ENCODE measurements at places on chromosomes 1 and 21. TPM values are rescaled to one million over a fixed set of nuclear protein-coding genes. Genes with fewer than 3 reads are reported as not detected.

The KIF21B gene
- 93.5 TPM for total RNA-seq

DNA sequence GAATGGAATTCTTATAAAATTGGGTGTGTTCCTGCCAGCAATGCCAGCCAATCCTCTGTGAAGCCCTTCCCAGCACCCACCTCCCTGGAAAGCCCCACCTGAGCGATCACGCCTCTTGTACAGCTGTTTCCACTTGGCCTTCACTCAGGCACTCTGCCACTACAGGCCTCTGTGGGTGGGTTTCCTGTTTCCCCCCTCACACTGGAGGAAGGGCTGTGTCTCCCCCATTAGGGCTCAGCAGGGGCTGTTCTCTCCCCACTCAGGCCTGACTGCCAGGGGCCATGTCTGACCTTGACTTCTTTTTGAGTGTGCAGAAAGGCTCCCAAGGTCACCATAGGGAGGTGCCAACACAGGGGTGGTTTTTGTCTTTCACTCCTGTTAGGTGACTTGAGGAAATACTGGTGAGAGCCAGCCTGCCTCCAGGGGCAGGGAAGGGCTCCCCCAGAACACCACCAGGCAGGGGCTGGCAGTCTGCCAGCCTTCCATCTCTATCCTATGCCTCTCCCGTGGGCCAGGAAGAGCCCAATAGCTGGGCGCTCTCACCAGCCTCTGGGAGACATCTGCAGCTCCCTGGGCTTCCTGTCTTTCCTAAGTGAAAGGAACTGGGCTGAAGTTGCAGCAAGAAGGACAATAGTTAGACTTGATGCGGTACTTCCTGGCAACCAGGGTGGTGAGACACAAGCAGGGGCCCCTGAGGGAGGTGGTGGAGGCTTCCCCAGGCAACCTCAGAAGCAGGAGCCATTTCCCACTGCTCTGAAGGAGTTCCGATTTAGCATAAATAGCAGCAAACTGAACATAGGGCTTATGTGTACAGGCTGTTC, 49.1 kb downstream of the ELK4 start:
- peak; percentile 65 for DNase-seq

The CA6 gene
- total RNA-seq = 3.5 TPM

The GPX7 gene
- 21.5 TPM for total RNA-seq

DNA sequence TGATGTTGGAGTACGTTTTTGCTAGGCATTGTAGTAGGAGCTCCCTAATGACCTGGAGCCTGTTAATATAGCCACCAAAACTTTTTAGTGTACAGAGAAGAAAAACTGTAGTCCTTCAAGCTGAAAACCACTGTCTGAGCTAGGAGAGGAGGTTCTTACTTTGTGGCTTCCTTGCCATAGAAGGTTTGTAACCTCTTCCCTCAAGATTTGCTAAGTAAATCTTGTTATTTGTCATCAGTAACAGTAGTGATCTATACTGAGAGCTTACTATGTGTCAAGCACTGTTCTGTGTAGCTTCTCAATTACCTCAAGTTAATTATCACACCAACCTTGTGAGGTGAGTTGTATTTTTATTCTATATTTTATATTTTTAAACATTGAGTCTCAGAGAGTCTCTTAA, 21.2 kb upstream of the LRRC8C start:
- DNase-seq = no peak

The GCSAML gene
- 0.27 TPM for total RNA-seq

The LRRC38 gene
- total RNA-seq = not detected

DNA sequence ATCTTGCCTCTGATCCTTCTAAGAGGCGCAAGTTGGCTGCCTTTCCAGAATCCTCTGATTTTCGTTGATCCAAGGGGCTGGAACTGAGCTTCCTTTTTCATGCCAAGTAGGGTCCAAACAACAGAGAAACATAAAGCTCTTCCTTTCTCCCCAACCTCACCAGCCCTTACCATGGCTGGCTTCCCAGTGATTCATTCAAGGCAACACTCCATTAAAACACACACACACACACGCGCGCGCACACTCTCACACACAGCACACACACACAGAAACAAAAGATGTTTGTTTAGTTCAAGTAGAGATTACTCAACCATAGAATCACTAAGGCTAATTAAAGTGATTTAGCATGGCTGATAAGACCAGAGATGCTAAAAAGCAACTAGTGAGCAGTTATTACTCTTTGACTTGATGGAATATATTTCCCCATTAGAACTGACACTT, 13.0 kb upstream of the GUCA2A start:
- DNase-seq = no peak

The CELSR2 gene
- total RNA-seq = 3.1 TPM

DNA sequence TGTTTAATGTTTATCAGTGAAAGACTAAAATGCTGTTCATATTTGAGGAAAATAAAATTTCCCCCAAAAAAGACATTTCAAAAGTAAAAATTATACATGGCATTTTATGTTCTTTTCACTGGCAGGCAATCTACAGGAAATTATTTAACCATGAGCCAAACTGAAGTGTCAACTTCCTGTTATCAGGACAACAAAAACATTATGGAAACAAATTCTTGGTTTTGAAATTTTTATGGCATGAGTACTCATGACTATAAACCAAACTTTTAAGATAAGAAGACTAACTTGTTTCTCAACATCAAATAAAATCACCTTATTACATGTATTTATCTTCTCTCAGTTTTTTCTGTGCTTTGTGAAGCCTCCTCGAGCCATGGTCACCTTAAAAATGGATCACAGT, 698.6 kb downstream of the LTN1 start:
- no peak for DNase-seq

DNA sequence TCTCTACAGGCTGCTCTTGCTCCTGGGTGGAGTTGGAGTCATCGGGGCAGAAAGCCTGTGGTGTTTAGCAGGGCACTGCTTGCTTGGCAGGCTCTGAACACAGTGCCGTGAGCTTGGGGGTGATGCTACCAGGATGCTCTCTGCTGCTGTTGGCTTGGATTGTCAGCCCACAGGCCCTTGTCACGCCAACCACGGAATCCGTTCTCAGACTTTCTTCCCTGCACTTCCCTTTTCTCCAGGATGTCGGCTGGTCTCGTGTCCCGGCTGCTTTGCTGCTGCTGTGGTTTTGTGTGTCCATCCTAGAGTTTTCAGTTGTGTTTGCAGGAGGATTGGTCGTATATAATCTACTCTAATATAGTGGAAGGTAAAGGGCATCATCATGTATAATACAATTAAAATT, 44.4 kb upstream of the TTC34 start:
- no peak for DNase-seq

The KIAA0040 gene
- total RNA-seq = 20.8 TPM

The IGSF3 gene
- total RNA-seq = 0.72 TPM

The ADGRL4 gene
- total RNA-seq = not detected

GRCh38 chr1:39787468-39787867, 1.2 kb downstream of the BMP8B start:
- DNase-seq = no peak

DNA sequence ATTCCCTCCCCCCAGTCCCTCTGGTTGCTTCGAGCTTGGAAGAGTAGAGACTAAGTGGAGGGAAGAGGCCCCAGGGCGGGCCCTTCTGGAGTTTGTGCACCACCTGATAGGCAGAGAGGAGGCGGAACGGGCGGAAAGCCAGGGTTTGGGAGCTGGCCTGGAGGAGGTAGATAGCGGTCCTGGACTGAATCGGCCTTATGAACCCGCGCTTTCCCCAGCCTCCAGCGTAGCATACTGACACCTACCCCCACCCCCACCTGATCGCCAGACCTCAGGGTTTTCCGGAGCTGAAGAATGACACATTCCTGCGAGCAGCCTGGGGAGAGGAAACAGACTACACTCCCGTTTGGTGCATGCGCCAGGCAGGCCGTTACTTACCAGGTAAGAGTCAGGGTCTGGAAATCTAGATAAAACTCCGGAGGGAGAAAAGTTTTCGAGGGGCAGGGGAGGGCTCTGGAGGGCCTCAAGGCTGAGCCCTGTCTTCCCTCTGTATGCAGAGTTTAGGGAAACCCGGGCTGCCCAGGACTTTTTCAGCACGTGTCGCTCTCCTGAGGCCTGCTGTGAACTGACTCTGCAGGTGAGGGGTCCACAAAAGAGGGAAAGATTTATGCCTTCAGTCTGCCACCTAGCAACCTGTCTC, 705 bp downstream of the UROD start:
- DNase-seq = peak; percentile 58

GRCh38 chr1:71054281-71054731, 6.7 kb upstream of the PTGER3 start:
- DNase-seq = no peak

- DNase-seq = peak; percentile 37
These were observed 29.2 kb upstream of the OR2B11 start for GRCh38 chr1:247487057-247487456.

DNA sequence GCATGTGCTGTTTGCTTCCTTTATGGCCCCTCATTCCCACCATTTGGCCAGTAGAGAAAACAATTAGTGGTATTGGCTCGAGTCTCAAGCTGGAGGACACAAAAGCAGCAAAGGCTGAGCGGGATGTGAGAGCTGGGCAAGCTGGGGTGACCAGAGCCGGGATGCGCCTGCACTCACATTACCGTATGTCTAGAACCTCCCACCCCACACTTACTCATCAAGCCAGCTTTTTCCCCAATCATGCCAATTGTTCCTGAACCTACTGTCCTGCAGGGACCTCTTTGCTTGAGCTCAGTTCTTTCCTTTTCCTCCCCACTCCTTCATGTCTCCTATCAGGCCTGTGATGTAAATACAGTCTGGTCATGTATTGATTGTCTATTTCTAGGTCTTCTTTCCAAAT, 45.9 kb downstream of the KIRREL1 start:
- DNase-seq = no peak

The FYB2 gene
- not detected for total RNA-seq

DNA sequence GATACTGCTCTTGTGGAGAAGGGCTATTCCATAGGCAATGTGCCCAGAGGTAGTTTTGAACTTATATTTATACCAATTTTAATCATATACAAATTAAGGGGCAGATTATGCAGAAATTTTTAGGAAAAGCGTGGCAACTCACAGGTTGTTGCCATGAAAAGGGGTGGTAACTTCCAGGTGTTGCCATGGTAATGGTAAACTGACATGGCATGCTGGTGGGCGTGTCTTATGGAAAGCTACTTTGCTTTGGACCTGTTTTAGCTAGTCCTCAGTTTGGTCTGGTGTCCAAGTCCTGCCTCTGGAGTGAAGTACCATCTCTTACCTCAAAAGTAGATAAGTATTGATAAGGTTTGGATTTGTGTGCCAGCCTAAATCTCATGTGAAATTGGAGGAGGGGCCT, 7.9 kb upstream of the IL23R start:
- no peak for DNase-seq

The PGLYRP3 gene
- total RNA-seq = not detected

GRCh38 chr21:44505673-44506278, 34.2 kb downstream of the KRTAP10-1 start:
- no peak for DNase-seq

GRCh38 chr1:46691997-46692790, 20.5 kb downstream of the TEX38 start:
- DNase-seq = no peak

GRCh38 chr1:43239484-43239883, 30.3 kb upstream of the TMEM125 start:
- DNase-seq = no peak

DNA sequence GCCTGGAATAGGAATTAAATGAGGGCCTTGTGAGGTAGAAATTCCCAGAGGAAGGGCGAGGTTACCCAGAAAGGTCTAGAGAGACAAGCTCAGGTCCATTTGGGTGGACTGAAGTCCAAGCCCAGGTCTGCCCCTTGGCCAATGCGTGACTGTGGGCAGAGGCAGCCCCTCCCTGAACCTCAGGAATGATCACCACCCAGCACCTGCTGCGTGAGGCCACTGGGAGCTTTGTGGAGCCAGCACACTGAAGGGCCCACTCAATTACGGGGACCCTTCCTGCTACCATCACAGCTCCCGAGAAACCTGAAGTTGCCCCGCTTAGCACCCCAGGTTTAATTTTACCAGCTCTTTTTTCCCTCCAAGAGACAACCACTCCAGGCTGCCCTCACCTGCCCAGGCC, 6.5 kb upstream of the MATN1 start:
- DNase-seq = no peak

GRCh38 chr1:60874718-60875117, 207.6 kb upstream of the NFIA start:
- DNase-seq = peak; percentile 55

GRCh38 chr1:35947547-35947946, 16.6 kb downstream of the AGO3 start:
- DNase-seq = no peak

- no peak for DNase-seq
These were observed 599 bp downstream of the MKNK1 start for GRCh38 chr1:46603481-46603857.

GRCh38 chr1:94384485-94385265, 33.5 kb upstream of the ABCD3 start:
- DNase-seq = peak; percentile 28

- DNase-seq = no peak
These were observed 309.0 kb downstream of the PTGER3 start for GRCh38 chr1:70738624-70739023.

The GRIK1 gene
- total RNA-seq = not detected

GRCh38 chr1:183114441-183114840, 71.6 kb upstream of the LAMC2 start:
- no peak for DNase-seq

The CFHR1 gene
- total RNA-seq = not detected

The C1QTNF12 gene
- 2.6 TPM for total RNA-seq

The NPPB gene
- total RNA-seq = not detected

GRCh38 chr1:1122078-1122811, 6.4 kb upstream of the C1orf159 start:
- peak; percentile 87 for DNase-seq

The ABCG1 gene
- total RNA-seq = 12.7 TPM

The RRP1B gene
- total RNA-seq = 78.5 TPM

The RORC gene
- 1.3 TPM for total RNA-seq

The DNAJC28 gene
- 0.56 TPM for total RNA-seq

Measured in activated CD8-positive, alpha-beta T cell treated with anti-CD3 and anti-CD28 coated beads for 36 hours (primary cell).